ENCODE measurements at places on chromosomes 7 and 10.
A peak's percentile ranks its signal among the peaks of the same experiment; 100 is the strongest.

DNA sequence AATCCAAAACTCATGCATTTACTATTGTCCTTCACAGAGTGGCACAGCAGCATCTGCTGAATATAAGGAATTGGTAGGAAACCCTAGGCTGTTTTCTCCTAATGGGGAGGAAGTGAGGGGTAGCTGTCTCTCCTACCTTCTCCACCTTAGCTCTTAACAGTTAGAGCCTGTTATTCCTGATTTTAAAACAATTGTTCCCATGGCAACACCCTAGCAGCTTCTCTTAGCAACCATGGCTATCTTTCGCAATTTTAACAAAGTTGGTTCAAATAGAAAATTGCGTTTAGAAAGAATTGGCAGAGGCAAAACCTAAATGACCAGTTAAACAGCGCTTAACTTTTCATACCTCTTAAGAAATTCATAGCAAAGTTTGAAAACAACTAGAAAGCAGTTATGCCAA, 603.4 kb upstream of the AUTS2 start:
- DNase-seq = no peak

GRCh38 chr10:129494740-129495139, 27.7 kb downstream of the MGMT start:
- DNase-seq = no peak

GRCh38 chr7:155702616-155703015, 58.2 kb downstream of the RBM33 start:
- DNase-seq = no peak

- DNase-seq = peak; percentile 30
Measured at GRCh38 chr10:35412900-35413491, 76.7 kb downstream of the CCNY start.

DNA sequence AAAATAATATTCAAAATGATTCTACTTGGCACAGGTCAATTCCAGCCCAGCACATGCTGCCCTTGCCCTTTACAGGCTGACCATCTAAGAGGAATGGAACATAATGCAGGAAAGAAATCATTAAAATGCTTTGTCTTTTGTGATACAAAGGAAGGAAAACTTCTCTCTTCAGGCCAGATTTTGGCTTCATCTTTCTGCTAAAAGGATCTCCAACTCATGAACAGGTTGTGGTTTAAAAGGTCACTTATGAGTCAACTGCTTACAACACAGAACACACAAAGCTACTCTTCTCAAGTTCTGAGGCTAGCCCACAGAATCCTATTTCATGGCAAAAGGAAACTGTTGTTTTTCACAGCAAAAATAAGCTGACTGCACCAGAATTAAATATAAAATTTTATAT, 197.1 kb downstream of the DOCK4 start:
- peak; percentile 22 for DNase-seq

DNA sequence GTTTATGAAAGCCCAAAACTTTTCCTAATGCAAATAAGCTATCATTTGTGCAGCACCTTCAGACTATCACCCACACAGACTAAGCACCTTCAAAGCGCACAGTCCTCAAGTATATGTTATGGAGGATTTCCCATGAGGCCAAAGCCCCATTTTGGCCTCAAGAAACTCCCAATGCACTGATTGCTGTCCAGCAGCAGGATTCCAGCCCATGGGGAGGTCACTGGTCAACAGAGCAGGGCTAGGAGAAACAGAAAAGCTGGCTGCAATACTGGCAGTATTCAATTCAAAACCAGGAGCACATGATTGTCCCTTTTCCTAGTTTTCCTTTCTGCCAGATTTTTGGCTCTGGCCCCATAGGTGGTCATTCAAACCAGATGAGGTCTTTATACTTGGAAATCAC, 24.5 kb upstream of the KIAA1217 start:
- DNase-seq = no peak

- DNase-seq = no peak
Measured at GRCh38 chr7:129952086-129952652, 591 bp downstream of the UBE2H start.

- DNase-seq = no peak
Measured at GRCh38 chr10:127942811-127943210, 35.9 kb downstream of the PTPRE start.

GRCh38 chr7:32072397-32072796, 2.2 kb upstream of the PDE1C start:
- DNase-seq = no peak

- peak; percentile 39 for DNase-seq
Measured at GRCh38 chr7:149598721-149599308, 101.2 kb upstream of the ZNF746 start.

DNA sequence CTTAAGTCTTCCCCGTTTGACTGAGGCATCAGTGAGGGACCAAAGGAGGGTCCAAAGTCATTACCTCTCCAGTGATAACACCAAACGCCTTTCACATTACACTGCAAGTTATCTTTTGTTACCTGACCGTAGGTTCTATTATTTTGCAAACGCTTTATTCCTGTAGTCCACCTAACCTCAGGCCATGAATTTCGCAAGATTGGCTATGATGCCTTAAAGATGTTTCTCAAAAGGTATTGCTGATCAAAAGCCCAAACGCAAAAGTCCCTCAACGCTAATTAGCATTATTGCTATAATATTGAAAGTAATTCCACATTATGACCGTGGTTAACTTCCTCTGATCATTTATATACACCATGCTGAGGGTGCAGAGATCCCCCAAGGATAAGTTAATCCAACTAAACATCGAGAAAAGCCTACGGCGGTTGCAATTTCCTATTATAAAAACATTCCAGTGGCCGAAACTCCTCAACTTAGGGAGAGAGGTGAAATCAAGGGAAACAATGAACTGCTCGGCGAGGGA, 649 bp downstream of the DNA2 start:
- DNase-seq = no peak

All from SW 1271 (cell line).